ENCODE measurements at places on chromosomes 1 and 21.

DNA sequence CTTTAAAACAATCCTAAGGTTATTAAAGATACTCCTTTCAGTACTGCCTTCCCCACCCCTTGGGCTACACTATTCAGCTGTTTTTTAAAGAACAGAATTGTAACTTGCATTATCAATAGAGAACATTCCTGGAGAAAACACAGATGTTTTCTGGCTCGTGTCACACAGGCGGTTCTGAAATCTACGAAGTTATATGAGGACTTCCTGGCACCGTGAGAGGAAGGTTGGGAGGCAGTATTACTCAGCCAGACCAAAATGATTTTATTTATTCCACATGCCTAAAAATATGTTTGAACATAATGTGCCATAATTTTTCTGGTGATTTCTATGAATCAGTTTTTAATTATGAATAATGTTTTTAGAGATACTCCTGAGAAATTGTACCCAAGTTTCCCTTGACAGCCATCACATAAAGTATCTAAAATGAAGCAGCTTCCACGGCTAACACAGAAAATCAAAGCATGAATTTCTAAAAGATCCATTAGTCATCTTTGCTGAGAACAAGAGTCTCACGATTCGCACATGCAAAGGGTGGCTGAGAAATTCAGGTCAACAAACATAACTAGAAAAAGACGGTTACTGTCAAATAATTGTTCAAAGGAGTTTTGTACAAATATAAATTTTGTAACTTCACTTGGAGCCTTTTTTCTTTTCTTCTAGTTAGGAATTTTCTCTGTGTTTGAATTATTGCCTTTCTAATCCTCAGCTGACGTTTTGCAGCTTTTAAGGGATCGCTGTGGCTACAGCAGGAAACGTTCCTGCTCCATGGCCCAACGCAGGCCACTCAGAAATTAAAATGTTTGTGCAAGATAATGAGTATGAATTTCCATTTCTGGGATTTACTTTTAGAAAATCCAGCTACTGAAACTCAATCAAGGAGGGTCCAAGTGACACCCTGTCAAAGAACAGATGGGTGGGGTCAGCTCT, 8.0 kb upstream of the SIM2 start:
- DNase-seq = no peak

DNA sequence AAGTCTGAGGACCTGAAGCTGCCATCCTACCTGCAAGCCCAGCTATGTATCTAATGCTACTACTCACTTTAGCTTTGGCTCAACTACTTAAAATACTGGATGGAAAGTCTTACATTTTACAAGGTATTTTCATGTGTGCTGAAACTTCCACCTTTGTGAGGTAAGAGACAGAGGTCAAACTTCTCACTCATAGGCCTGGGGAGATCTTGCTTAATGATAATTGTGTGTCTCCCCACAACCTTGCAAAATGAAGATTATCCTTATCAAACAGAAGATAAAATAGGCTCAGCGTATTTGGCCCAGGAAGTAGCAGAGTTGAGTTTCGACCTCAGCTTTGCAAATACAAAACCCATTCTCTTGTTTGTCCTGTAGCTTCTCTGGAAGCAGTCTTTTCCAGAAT, 63.7 kb downstream of the CENPF start:
- DNase-seq = no peak

GRCh38 chr1:244218220-244218619, 167.1 kb downstream of the ZBTB18 start:
- DNase-seq = no peak

DNA sequence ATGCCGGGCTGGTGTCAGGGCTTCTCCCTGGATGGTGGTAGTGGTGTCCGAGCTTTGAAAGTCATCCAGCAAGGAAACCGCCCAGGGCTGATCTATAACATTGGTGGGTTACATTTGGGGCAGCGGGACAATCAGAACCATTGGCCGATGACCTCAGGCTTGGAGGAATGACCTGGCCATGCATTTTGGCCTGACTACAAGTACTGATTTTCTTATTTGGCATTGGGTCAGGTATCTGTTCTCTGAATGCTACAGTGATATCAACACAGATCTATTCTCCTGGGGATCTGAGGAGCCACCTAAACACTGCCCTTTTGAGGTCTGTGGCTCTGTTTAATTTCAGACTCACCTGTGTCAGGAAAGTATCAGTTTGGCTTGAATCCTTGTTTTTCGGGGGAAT, 128.7 kb downstream of the VPS13D start:
- DNase-seq = no peak

DNA sequence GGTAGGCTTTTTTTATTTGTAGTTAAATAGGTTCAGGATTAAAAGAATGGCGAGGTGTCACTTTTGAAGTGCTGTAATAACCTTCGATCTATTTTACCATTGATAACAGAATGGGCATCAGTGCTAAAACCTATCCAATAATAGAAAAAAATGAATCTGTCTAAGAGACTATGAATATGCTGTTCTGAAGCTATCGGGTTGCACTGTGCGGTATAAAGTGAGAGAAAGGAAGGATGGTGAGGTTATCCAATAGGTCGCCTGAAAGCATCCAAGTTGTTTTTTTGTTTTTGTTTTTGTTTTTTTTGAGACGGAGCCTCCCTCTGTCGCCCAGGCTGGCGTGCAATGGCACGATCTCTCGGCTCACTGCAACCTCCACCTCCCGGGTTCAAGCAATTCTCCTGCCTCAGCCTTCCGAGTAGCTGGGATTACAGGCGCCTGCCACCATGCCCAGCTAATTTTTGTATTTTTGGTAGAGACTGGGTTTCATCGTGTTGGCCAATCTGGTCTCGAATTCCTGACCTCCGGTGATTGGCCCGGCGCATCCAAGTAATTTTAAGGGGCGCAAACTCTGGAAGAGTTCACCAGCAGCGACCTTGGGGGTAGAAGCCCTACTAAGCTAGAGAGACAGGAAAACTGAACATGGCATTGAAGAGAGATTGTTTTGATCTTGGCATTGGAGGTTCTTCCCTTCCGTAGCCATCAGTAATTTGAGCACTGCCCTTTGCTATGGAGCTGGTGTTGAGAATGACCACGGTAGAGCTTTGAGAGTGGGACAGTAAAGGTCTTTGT, 8.7 kb upstream of the MDM4 start:
- no peak for DNase-seq

DNA sequence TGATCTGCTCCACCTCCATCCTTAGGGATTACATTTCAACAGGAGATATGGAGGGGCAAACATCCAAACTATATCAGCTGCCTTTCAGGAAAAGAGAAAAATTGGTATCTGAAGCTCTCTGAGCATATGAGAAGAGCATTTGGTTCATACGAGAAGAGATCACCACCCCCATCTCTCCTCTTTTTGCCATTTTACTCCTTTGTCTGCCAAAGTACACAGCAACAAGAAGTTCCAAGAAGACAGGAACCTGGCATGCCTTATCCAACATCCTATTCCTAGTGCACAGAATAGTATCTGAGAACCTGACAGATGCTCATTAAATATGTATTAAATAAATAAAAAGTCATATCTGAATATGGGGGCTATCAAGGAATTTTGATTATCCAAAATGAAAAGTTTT, 142.5 kb upstream of the PKN2 start:
- DNase-seq = no peak

All from sigmoid colon (tissue), 7 donors.